Stimulated activated CD4-positive, alpha-beta T cell treated with anti-CD3 and anti-CD28 coated beads, TNF-alpha, amount 100 ng/mL, for 1 hour (primary cell): ENCODE measurements at places on chromosomes 3 and 15.

GRCh38 chr3:72618739-72619138 lies 229.5 kb downstream of the SHQ1 start:
- DNase-seq: no peak

DNA sequence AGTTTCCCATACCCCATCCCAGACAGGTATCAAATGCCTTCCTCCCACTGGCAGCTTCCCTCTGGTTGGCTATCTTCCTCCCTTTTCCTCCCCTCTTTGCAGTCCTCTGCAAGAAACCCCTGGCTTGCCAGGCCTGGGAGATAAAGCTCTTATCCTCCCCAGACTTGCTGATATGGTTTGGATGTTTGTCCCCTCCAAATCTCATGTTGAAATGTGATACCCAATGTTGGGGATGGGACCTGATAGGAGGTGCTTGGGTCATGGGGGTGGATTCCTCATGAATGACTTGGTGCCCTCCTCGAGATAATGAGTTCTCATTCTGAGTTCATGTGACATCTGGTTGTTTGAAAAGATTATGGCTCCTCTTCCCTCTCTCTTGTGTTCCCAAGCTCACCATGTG lies 32.2 kb upstream of the SNRK start:
- no peak for DNase-seq

DNA sequence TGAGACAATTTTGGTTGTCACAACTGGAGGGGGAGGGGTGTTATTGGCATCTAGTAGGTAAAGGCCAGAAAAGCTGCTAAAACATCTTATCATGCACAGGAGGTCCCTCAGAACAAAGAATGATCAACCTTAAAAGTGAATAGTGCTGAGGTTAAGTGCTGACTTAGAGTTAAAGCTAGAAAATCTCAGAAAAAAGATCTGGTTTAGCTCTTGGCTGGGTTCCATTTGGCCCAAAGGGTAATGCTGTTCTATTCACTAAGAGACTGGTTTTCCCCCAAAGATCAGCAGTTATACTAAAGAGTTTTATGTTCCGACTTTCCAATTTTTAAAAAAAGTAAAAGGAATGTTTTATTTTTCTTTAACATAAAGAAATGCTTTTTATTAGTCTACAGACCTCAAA lies 15.6 kb downstream of the DCBLD2 start:
- no peak for DNase-seq

DNA sequence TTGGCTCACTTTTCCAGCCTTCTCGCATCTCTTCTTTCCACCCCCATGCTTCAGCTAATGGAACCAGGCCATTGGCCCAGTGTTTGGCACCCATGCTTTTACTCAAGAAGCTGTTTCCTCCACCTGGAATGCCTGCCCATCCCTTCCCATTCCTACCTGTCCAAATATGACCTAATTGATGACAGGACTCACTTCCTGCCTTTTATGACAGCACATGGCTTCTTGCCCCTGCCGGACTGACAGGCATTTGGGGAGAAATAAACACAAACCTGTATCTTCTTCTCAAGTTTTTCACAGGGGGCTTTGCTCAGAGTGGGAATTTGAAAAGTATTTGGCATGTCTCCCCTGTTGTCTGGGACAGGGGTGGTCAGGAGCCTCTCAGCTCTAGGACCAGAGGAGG lies 120.1 kb downstream of the ABHD5 start:
- no peak for DNase-seq

- DNase-seq: no peak
Measured at GRCh38 chr3:110783541-110783940, 288.1 kb upstream of the NECTIN3 start.

DNA sequence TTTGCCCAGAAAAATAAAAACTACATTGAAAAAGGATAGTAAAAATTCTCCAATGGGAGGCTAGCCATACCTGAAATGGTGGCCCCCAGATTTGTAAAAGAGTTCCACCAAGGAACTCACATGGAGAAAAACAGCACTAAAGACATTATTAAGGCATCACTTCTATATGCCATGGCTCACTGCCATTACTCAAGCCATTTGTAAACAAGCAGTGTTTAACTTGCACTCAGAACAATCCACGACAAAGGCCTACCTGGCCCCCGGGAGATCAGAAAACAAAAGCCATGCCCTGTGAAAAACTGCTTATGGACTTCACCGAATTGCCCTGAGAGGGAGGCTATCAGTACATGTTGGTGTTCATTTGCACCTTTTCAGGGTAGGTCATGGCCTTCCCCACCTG lies 19.6 kb downstream of the CCR8 start:
- no peak for DNase-seq

- no peak for DNase-seq
Measured at GRCh38 chr3:42036483-42036823, 54.7 kb upstream of the TRAK1 start.
